ENCODE measurements at places on chromosomes 1 and 21. TPM values are rescaled to one million over a fixed set of nuclear protein-coding genes. Genes with fewer than 3 reads are reported as not detected.
A peak's percentile ranks its signal among the peaks of the same experiment; 100 is the strongest.

DNA sequence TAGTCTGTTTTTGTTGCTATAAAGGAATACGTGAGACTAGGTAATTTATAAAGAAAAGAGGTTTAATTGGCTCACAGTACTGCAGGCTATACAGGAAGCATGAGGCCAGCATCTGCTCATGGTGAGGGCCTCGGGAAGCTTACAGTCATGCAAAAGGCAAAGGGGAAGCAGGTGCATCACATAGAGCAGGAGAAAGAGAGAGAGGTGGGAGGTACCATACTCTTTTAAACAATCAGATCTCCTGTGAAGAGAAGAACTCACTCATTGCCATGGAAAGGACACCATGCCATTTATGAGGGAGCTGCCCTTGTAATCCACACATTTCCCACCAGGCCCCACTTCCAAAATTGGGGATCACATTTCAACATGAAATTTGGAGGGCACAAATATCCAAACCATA is 12.7 kb downstream of the PPP1R12B start:
- H3K27me3 ChIP-seq = no peaks in the 10 kb centered on the region
- no peak overlapping the region for H3K4me3 ChIP-seq
- peaks cover 2% of the 10 kb centered on the region for H3K4me1 ChIP-seq
- no peak for DNase-seq
- H3K27ac ChIP-seq = no peak overlapping the region

- no peaks in the 10 kb centered on the region for H3K36me3 ChIP-seq
- peaks cover 10% of the 10 kb centered on the region for H3K4me1 ChIP-seq
- peaks cover 10% of the 10 kb centered on the region for H3K27me3 ChIP-seq
- no peak overlapping the region for H3K27ac ChIP-seq
- DNase-seq = no peak
- no peak overlapping the region for H3K4me3 ChIP-seq
Observed at GRCh38 chr1:202233804-202234203, 40.2 kb downstream of the LGR6 start.

- H3K4me1 ChIP-seq = no peaks in the 10 kb centered on the region
- no peak overlapping the region for H3K4me3 ChIP-seq
- H3K27ac ChIP-seq = no peak overlapping the region
- DNase-seq = no peak
- H3K27me3 ChIP-seq = peaks cover 15% of the 10 kb centered on the region
- no peaks in the 10 kb centered on the region for H3K36me3 ChIP-seq
Observed at GRCh38 chr1:184456189-184456588, 69.4 kb downstream of the C1orf21 start.

GRCh38 chr1:206833106-206833680 is 32.2 kb upstream of the IL20 start:
- no peak overlapping the region for H3K4me3 ChIP-seq
- H3K27me3 ChIP-seq = peaks cover 28% of the 10 kb centered on the region
- no peak for DNase-seq
- no peak overlapping the region for H3K27ac ChIP-seq
- peaks cover 54% of the 10 kb centered on the region for H3K4me1 ChIP-seq

GRCh38 chr1:85587841-85588240 is 7.3 kb downstream of the CCN1 start:
- H3K4me1 ChIP-seq = no peaks in the 10 kb centered on the region
- DNase-seq = no peak
- H3K27ac ChIP-seq = no peak overlapping the region
- no peaks in the 10 kb centered on the region for H3K36me3 ChIP-seq
- H3K27me3 ChIP-seq = peaks cover 21% of the 10 kb centered on the region
- no peak overlapping the region for H3K4me3 ChIP-seq

- H3K4me3 ChIP-seq = no peak overlapping the region
- H3K27me3 ChIP-seq = no peaks in the 10 kb centered on the region
- DNase-seq = no peak
- H3K36me3 ChIP-seq = peaks cover 5% of the 10 kb centered on the region
Observed at GRCh38 chr1:172040466-172040865, 199.2 kb downstream of the DNM3 start.

DNA sequence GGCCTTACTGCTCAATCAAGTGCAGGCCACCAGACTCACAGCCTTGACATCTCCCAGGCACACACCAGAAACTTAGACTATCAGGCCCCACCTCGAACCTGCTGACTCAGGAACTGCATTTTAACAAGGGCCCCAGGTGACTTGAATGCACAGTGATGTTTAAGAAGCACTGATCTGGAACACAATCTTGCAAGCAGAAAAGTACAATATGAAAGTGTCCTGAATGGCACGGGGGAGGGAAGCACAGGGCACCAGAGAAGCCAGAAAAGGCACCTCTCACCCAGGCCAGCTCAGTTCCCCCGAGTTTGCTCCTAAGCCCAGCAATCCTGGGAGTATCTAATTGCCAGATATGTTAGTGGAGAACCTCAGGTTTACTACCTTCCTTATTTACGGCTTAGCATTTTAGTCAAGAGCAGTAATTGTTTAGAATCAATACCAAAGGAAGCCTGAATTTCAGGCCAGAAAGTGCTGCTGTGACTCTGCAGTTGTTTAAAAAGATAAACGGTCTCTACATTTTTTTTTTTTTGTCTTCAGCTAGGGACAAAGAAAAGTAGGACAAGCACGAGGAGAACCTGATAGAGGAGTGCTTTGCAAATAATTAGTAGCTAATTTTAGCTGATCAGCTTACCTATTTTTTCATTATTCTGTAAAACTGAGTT is 50.9 kb upstream of the CDC42BPA start:
- no peak for DNase-seq
- H3K4me1 ChIP-seq = no peaks in the 10 kb centered on the region
- H3K36me3 ChIP-seq = no peaks in the 10 kb centered on the region
- H3K27me3 ChIP-seq = no peaks in the 10 kb centered on the region

DNA sequence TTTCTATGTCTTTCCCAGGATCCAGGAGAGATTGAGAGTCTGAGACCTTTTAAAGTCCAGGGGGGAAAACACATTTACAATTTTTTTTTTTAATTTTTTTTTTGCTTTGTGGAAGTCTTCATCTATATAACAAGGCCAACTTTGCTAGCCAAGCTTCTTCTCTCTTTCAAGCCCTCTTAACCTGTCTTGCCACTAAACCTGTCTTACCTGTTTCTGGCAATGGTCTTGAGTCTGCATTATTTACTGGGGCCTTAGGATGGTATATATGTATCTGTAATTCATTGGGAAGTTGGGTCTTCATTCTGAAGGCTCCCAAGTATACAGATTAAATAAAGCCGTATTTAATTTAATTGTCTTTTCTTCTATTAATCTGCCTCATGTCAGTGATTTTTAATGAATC is 750.9 kb upstream of the B3GALT2 start:
- no peaks in the 10 kb centered on the region for H3K36me3 ChIP-seq
- H3K27me3 ChIP-seq = no peaks in the 10 kb centered on the region
- no peak overlapping the region for H3K4me3 ChIP-seq
- DNase-seq = no peak

- no peaks in the 10 kb centered on the region for H3K36me3 ChIP-seq
- no peaks in the 10 kb centered on the region for H3K4me1 ChIP-seq
- DNase-seq = no peak
Observed at GRCh38 chr1:4463631-4464030, 190.8 kb upstream of the AJAP1 start.

- H3K36me3 ChIP-seq = no peaks in the 10 kb centered on the region
- peaks cover 5% of the 10 kb centered on the region for H3K4me1 ChIP-seq
- DNase-seq = no peak
- no peak overlapping the region for H3K27ac ChIP-seq
Observed at GRCh38 chr21:15557925-15558324, 171.9 kb upstream of the USP25 start.

GRCh38 chr1:212637902-212638301 is 29.3 kb downstream of the ATF3 start:
- H3K4me3 ChIP-seq = no peak overlapping the region
- peaks cover 37% of the 10 kb centered on the region for H3K4me1 ChIP-seq
- peaks cover 8% of the 10 kb centered on the region for H3K36me3 ChIP-seq
- no peak overlapping the region for H3K27ac ChIP-seq
- DNase-seq = no peak
- peaks cover 19% of the 10 kb centered on the region for H3K27me3 ChIP-seq

DNA sequence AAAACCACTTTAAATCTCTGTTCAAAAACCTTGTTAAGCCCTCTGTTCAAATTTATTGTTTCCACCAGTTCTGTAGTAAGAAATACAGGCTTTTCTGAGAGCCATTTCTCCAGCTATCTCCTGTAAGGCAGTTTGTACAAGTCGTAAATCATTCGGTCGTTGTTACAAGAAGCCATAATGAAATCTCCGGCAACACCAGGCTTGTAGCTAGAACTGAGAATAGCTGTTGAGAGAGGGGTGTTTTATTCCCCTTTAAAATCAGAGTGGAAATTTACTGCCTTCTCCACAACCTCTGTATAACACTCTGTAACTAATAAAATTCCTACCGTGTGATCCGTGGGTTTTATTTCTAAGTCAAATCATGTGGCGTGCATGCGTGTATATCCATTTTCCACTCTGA is 335.8 kb upstream of the KAZN start:
- no peak overlapping the region for H3K27ac ChIP-seq
- H3K36me3 ChIP-seq = no peaks in the 10 kb centered on the region
- DNase-seq = no peak
- H3K4me1 ChIP-seq = no peaks in the 10 kb centered on the region
- H3K4me3 ChIP-seq = no peak overlapping the region

- no peak overlapping the region for H3K4me3 ChIP-seq
- peaks cover 53% of the 10 kb centered on the region for H3K27me3 ChIP-seq
Observed at GRCh38 chr1:156680056-156680455, 2.8 kb upstream of the NES start.

GRCh38 chr21:42061195-42061985 is 9.7 kb upstream of the UMODL1 start:
- no peaks in the 10 kb centered on the region for H3K27me3 ChIP-seq
- H3K4me1 ChIP-seq = peaks cover 72% of the 10 kb centered on the region
- H3K36me3 ChIP-seq = peaks cover 2% of the 10 kb centered on the region
- peak; percentile 41 for DNase-seq

GRCh38 chr1:112460615-112461014 is 48.1 kb upstream of the WNT2B start:
- H3K27me3 ChIP-seq = peaks cover 8% of the 10 kb centered on the region
- no peaks in the 10 kb centered on the region for H3K36me3 ChIP-seq
- peaks cover 2% of the 10 kb centered on the region for H3K4me1 ChIP-seq
- DNase-seq = no peak
- no peak overlapping the region for H3K27ac ChIP-seq

GRCh38 chr1:85137660-85138059 is 63.2 kb downstream of the SYDE2 start:
- H3K4me3 ChIP-seq = no peak overlapping the region
- no peak for DNase-seq
- H3K27ac ChIP-seq = no peak overlapping the region
- peaks cover 8% of the 10 kb centered on the region for H3K27me3 ChIP-seq
- H3K4me1 ChIP-seq = peaks cover 2% of the 10 kb centered on the region
- no peaks in the 10 kb centered on the region for H3K36me3 ChIP-seq

DNA sequence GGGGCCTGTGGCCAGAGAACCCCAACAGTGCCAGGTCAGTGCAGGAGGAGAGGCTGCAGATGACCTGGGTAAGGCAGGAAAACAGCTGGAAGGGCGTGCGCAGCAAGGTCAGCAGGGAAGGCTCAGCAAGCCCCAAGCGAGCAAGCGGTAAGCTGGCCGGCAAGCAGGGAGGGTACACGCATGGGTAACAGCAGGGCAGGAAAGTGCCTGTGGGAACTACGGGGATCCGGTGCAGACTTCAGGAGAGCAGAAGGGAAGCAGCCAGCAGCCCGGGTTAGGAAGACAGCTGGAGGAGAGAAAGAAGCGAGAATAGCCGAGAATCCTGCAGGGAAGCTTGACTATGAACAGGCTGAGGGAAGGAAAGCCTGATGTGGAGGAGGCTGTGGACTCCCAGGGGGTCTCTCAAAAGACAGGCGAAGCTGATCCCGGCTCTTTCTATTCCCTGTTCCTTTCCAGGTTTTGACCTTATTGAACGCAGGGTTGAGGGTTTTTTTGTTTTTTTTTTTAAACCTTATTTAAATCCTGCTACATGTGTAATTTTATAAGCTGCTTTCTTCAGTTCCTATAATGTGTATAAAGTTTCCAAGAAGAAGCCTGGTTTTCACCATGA is 20.9 kb downstream of the UMODL1 start:
- no peak for DNase-seq
- H3K4me3 ChIP-seq = no peak overlapping the region
- no peaks in the 10 kb centered on the region for H3K36me3 ChIP-seq
- peaks cover 11% of the 10 kb centered on the region for H3K27me3 ChIP-seq

GRCh38 chr1:46179138-46180081 is 3.1 kb upstream of the P3R3URF start:
- no peak overlapping the region for H3K27ac ChIP-seq
- DNase-seq = peak; percentile 71
- peaks cover 5% of the 10 kb centered on the region for H3K27me3 ChIP-seq

DNA sequence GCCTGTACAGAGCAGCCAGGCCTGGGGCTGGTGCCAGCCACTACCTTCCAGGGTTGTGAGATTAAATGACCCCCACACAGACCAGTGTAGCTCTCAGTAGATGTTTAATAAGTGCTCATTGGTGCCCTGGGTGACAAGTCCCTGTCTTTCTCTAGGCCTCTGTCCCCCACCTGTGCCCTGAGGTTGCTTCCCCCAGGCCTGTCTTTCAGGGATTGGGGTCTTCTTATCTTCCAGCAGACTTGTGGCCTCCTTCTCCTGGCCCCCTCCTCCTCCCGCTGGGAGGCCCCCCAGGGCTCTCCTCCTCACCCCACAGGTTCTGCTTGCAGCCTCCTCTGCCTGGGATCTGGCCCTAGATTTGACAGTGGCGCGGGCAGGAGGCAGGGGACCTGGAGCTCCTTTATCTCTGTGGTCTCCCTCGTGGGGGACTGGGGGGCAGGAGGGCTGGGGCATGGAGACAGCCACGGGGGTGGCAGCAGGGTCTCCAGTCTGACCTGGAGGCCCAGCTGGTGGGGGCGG is 40.3 kb downstream of the EPHA2 start:
- no peaks in the 10 kb centered on the region for H3K4me1 ChIP-seq
- peaks cover 2% of the 10 kb centered on the region for H3K27me3 ChIP-seq
- no peak overlapping the region for H3K4me3 ChIP-seq
- no peak overlapping the region for H3K27ac ChIP-seq

DNA sequence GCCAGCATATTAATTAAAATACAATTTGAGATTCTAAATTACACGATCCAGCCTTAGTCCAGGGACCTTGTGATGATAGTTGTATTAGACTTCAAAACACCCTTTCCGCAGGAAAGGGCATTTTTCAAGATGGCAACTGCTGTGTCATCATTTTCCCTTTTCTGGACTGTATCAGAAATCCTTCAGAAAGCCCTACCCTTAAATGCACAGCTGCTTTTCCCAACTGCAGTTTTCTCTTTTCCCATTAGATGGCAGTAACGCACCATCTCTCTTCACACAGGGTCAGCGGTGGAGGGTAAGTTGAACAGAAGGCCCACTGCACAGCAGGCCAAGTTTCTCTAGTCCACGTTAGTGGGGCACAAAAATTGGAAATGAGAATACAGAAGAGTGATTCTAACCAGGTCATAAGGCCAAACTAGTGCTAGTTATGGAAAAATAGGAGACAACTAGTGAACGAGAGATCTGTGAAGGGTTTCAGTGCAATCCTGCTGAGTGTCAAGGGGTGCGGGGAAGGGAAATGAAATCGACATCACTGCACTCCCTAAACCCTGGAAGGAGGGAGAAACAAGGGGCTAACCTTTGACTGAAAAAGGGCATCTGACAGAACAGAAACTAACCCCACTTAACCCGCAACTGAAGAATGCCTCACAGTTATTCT is 22.1 kb upstream of the TDRD10 start:
- DNase-seq = peak; percentile 75
- H3K4me1 ChIP-seq = peaks cover 18% of the 10 kb centered on the region
- H3K4me3 ChIP-seq = no peak overlapping the region
- peaks cover 10% of the 10 kb centered on the region for H3K27me3 ChIP-seq
- H3K27ac ChIP-seq = no peak overlapping the region

OR14A16 gene
- total RNA-seq = not detected

RPTN gene
- not detected for total RNA-seq

ADGRL4 gene
- not detected for total RNA-seq

MYBPHL gene
- not detected for total RNA-seq

OPTC gene
- total RNA-seq = not detected

SERINC2 gene
- total RNA-seq = 0.20 TPM

AMY1B gene
- not detected for total RNA-seq

MYBPH gene
- total RNA-seq = not detected

CNTN2 gene
- not detected for total RNA-seq

HSD3B1 gene
- not detected for total RNA-seq

All from activated CD4-positive, alpha-beta T cell treated with anti-CD3 and anti-CD28 coated beads, Interleukin-2, amount 10 ng/mL, durations not matched to agents 7 days and 5 days (primary cell).